Foreskin melanocyte (primary cell): ENCODE measurements at places on chromosomes 5 and 9.
A peak's percentile ranks its signal among the peaks of the same experiment; 100 is the strongest.

DNA sequence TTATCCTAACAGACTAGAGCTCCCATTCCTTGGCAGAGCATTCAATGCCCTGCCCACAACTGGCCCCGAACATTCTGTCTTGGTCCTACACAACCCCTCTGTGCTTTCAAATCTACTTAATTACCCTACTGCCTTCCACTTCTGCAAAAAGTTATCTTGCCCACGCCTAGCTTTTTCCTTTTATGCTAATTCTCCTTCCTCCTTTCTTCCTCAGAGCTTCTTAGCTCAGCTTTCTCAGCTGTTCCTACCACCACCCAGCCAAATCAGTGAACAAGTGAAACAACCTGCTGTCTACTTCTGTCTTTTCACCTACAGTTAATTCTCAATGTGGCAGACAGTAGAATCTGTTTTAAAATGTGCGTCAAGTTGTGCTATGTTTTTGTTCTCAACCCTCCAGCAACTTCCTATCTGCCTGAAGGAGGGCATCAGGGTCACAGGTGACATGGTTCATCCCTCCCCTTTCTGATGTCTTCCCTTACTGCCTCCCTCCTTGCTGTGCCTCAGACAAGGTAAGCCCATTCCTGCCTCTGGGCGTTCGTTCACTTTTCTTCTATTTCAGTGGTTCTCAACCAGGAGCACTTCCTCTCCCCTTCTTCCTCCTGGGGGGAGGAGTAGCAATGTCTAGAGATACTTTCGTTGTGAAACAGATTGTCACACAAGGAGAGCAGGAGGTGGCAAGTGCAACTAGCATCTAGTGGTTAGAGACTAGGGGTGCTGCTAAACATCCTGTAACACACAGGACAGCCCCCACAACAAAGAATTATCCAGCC is 1.3 kb upstream of the REEP5 start:
- DNase-seq: no peak

DNA sequence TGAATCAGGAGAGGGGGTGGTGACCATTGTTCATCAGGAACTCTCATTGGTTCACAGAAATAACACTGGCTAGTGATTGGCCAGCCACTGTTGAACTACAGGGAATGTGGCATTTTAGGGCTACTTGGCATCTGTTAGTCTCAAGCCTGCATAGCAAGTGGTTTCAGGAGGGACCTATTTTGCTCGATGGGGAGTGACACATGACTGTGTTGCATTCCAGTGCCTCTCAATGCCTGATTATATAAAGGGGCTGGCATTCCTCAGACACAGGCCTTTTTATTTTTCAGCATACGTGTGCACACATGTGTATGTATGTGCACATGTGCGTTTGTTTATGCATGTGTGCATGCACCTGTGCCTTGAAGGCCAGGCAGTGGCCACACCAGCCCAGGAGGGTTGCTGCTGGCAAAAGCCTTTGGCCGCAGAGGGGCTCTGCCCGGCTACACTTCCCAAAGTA is 23.2 kb downstream of the FGD3 start:
- DNase-seq: peak; percentile 85

- DNase-seq: no peak
Observed at GRCh38 chr9:76451234-76451633, 7.7 kb upstream of the GCNT1 start.

- no peak for DNase-seq
Observed at GRCh38 chr5:120306303-120306702, 157.8 kb upstream of the PRR16 start.

DNA sequence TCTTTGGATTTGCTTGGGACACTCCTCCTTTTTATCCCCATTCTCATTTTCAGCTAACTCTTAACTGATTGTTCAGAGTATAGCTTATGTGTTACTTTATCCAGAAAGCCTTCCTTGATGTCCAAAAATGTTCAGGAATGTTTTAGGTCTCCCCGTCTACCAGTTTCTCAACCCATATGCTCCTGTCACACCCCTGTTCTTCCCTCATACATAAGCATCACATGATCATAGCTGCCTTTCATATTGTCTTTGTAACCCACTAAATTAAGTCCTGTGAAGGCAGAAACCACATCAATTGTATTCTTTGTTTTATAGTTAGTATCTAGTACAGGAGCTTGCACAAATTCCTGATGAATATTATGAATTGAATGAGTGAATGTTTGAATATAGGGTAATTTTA is 321.9 kb upstream of the ACTBL2 start:
- no peak for DNase-seq

DNA sequence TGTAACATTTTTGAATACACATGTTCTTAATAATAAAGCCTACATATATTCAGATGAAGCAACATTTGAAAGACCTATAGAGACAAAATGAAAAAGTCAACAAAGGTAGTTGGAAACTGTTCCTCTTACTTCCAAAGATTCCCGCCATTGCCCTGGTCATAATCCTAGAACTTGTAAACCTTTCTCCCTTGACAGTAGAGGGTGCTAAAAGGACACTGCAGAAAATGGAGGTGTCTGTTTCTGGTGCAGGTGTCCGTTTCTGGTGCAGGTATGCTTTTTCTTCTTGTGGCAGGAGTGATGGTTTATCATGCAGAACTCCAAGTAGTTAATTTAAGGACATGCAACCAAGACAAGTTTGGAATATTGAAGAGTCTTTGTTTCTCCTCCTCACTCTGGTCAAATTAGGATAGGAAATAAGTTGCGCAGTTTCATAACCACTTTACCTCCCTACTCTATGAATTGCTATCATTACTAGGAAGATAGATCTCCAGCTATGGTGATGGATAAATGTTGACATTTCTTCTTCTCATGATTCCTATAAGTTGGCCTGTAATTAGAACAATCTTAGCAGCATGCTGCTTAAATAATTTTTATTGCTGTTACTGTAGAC is 56.0 kb upstream of the FAM174A start:
- DNase-seq: no peak

GRCh38 chr5:94335936-94336335 is 282.5 kb downstream of the KIAA0825 start:
- no peak for DNase-seq

- DNase-seq: peak; percentile 18
Observed at GRCh38 chr5:42842921-42843641, 31.4 kb upstream of the SELENOP start.

GRCh38 chr9:94922691-94923107 is 196.2 kb downstream of the AOPEP start:
- DNase-seq: no peak

GRCh38 chr5:33891446-33891787 is 373 bp downstream of the ADAMTS12 start:
- DNase-seq: no peak

DNA sequence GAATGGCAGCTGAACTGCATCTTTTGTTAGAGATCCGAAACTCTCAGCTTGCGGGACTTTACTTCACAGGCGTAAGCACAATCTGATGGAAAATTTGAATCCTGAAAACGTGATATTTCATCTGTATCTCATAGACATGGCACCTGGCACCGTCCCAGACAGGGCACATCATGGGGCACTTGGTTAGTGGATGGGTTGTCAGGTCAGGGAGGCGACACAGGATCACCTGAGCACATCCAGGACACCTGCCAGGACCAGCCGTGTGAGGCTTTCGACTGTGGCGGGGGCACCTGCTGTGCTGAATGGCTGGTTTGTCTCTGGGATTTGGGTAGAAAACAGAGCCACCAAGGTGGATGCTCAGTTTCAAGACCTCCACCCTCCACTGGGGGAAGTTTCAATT is 11.3 kb upstream of the ZFP62 start:
- DNase-seq: no peak

GRCh38 chr5:9512457-9512856 is 33.4 kb downstream of the SEMA5A start:
- DNase-seq: no peak

DNA sequence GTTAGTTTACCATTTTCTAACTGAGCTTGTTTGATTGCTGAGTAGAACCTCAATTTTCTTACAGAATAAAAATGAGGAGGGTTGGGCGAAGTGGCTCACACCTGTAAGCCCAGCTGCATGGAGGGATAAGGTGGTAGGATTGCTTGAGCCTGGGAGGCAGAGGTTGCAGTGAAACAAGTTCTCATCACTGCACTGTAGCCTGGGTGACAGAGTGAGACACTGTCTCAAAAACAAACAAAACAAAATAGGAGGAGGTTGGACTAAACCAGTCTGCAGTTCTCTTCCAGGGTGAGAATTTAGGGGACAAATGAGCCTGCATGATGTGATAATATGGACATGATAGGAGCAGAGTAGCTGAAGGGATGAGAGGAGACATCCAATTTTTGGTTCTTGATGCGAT is 57.3 kb downstream of the SLC27A6 start:
- no peak for DNase-seq

- no peak for DNase-seq
Observed at GRCh38 chr5:175034924-175035323, 310.5 kb downstream of the MSX2 start.

GRCh38 chr9:2270565-2270964 is 255.4 kb downstream of the SMARCA2 start:
- DNase-seq: no peak

DNA sequence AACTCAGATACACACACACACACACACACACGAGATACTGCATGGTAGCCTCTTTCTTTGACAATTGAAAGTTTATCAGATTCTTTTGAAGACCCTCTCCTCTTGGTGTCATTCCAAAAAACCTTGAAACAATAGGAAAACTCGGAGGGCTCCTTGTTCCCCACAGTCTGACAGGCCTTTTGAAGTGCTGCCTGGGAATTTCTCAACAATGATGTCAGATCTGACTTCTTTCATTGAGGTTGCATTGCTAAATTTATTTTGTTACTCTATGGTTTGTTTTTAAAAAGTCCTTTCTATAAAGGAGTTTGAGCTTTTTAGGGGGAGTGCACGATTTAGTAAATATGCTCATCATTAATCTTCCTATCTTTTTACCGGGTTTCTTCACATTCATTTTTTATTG is 583.9 kb downstream of the SEMA5A start:
- DNase-seq: no peak

DNA sequence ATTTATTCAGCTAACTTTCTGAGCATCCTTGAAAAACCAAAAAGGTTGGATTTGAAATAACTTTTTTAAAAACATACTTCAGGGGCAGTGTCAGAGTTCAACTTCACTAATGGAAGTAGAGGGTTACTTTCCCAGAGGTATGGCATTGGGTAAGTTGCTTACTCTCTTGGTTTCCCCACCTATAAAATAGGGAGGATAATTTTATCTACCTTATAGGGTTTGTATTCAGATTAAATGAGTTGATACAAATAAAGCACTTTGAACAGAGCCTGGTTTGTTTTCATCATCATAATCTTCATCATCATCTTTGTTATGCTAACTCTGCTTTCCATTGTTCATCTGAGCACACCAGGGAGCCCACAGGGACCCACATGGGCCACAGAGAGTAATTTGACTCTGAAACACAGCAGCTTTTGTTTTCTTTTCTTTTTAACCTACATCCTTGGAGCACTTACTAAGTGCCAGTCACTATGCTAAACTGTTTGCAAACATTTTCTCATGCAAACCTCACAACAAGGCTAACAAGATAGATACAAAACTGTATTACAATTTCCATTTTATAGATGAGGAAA is 179.1 kb upstream of the SLC24A2 start:
- no peak for DNase-seq

GRCh38 chr5:146400201-146400600 is 46.9 kb upstream of the TCERG1 start:
- peak; percentile 82 for DNase-seq

DNA sequence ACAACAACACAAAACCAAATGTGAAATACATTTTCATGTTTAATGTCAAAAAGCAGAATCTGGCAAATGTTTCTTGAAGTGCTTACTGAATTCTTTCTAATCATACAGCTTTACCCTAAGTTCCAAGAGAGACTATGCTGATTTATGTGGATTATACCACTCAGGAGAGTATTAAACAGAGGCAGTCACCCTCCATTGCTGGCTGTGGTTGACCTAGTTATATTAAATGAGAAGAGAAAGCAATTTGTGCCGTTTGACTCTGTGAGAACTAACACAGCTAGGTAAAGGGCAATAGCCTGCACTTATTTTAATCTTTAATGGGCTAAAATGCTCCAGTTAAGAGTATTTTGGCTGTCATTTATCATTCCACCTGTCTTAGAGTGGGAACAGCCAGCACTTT is 62.6 kb downstream of the ELL2 start:
- DNase-seq: no peak

GRCh38 chr5:137431051-137431450 is 68.1 kb downstream of the SPOCK1 start:
- no peak for DNase-seq

DNA sequence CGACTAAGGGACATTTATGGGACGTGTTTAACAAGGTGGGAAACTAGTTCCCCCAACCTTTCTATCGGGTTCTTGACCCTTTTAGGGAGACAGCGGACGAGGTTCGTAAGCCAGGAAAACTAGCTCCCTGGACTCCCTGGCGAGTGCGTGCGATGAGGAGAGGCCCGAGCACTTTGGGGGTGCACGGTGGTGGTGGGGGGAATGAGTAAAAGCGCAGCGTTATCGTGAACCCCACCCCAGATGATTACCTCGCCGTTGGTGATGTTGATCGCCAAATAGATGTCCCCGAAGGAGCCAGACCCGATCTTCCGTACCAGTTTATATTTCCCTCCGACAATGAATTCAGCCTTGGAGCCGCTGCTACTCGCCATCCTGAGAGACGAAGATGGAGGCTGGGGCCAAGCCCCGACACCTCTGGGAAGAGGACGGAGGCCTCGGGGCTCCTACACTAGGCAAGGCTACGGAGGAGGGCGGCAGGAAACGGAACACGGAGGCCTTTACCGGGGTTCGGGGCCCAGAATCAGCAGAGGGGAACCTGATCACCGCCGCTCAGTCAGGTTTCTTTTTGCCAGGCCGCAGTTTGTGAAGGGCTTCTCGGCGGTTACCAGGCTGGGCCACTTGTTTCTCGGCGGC is 529 bp downstream of the CSNK1A1 start:
- no peak for DNase-seq

DNA sequence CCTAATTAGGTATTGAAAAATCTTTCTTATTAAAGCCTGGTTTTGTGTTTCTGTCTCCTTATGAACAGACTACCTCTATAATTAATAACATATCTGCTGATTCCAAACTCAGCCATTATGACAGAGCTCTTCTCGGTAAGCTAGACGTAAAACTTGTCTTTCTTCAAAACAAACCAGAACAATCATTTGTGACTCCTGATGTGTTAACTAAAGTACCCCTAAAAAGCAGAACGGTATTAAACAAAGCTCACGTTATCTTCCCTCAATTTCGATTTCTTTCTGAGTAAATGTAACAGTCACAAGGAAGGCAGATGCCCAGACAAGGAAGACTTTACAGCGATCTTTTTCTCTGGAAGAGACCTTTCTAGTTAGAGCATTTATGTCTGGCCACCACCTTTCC is 1.8 kb downstream of the SEMA5A start:
- no peak for DNase-seq

GRCh38 chr5:102036927-102037326 is 259.2 kb downstream of the SLCO4C1 start:
- no peak for DNase-seq

GRCh38 chr9:134571946-134572917 is 69.4 kb upstream of the COL5A1 start:
- DNase-seq: no peak

GRCh38 chr9:21402386-21403251 is 6.3 kb upstream of the IFNA8 start:
- DNase-seq: no peak

GRCh38 chr5:146082798-146083197 is 22.6 kb downstream of the PLAC8L1 start:
- no peak for DNase-seq
